GDM1 (cell line): ENCODE measurements at places on chromosomes 3 and 15.

GRCh38 chr3:68819361-68819760 is 113.0 kb downstream of the TAFA4 start:
- no peak for DNase-seq

- DNase-seq: peak; percentile 35
Measured at GRCh38 chr3:172129850-172130716, 90.7 kb downstream of the FNDC3B start.

DNA sequence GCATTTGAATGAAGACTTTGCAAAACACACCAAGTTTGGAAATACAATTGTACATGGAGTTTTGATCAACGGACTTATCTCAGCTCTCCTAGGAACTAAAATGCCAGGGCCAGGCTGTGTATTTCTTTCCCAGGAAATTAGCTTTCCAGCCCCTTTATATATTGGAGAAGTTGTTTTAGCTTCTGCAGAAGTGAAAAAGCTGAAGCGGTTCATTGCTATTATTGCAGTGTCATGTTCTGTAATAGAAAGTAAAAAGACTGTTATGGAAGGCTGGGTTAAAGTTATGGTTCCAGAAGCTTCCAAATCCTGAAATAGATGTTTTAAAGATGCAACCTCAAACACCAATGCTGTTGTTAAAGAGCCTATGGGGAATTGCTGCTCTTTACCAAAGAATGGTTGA is 11.5 kb downstream of the HTD2 start:
- no peak for DNase-seq

DNA sequence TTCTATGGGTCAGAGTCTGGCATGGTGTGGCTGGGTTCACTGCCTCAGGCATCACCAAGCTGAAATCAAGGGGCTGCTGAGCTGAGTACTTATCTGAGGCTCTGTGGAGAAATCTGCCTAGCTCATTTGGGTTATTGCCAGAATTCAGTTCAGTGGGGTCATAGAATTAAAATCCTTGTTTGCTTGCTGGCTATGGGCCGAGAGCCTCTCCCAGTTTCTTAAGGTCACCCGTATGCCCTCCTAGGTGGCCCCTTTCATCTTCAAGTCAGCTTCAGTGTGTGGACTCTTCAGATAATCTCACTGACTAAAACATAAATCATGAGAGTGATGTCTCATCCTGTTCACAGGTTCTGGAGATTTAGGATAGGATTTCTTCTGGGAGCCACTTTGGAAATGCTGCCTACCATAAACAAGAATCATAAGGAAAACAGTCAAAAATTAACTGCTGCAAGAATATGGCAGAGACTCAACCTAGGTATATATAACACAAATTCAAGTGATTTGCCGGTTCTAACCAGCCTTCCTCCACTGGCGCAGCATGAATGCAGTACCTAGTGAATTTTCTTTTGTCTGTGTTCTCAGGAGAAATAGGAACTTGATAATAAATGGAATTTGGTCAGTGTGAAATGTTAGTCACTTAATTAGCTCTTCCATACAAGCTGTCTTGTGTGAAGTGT is 5.3 kb downstream of the CP start:
- DNase-seq: no peak

GRCh38 chr3:123788710-123789109 is 95.4 kb downstream of the MYLK start:
- no peak for DNase-seq

DNA sequence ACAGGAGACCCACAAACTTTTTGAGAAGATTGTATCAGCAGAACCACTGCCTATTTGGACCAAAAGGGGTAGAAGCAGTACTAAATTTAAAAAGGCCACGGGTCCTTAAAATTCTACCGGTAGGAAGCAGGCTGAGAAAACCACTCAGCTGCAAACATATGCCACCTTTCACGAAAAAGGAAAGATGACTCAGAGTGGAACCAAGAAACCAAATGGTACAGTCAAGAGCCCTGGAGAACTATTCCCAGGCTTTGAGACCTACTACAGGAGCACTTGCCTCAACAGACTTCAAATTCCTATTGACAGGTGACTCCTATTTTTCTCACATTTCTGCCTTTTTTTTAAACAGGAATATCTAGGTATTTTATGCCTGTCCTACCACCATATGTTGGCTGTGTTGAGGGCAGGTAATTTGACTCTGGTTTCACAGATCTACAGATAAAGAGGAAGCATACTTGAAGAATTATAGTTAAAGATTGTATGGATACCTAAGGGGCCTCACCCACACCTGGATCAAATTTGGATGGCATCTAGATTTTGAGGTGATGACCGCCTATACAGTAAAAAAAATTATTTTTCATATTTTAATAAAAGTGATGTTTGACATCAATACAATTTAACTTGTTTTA is 10.1 kb downstream of the GOLIM4 start:
- DNase-seq: no peak

DNA sequence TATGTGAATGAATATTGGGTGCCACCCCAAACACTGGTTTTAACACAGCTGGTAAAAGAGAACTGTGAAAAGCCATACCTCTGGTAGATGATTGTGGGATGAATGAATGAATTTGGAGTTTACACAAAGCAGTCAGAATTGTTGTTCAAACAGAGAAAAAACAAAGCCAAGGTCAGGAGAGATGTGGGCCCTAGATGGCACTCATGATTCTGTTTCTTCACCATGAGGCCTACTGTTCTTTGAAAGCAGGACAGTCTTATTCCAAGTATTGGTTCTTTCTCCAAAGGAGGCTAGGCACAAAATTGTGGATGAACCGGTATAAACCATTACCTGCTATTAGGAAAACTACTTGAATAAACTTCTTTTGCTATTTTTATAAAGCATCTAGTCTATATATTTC is 97.6 kb downstream of the SAMMSON start:
- no peak for DNase-seq

- DNase-seq: no peak
Measured at GRCh38 chr3:177530908-177531307, 333.6 kb upstream of the TBL1XR1 start.

GRCh38 chr3:64681827-64682226 is 6.0 kb downstream of the ADAMTS9 start:
- DNase-seq: no peak
